ENCODE measurements at places on chromosomes 12 and 14. TPM values are rescaled to one million over a fixed set of nuclear protein-coding genes. Genes with fewer than 3 reads are reported as not detected.

GRCh38 chr12:52182384-52182783 is 9.4 kb downstream of the KRT80 start:
- no peak for DNase-seq

DNA sequence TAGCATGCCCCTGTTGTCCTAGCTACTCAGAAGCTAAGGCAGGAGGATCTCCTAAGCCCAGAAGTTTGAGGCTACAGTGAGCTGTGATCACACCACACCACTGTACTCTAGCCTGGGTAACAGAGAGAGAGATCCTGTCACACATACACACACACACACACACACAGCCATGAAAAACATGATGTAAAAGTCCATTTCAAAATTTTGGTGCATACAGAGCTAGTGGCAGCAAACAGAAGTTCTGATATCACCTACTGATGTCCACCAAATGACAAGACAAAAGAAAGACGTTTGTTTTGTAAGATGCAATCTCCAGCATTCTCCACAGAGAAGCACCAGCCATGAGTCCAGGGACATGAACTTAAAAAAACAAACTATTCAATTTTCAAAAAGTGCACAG is 15.9 kb downstream of the AREL1 start:
- no peak for DNase-seq

GRCh38 chr12:52628841-52629240 is 10.5 kb upstream of the KRT73 start:
- no peak for DNase-seq

DNA sequence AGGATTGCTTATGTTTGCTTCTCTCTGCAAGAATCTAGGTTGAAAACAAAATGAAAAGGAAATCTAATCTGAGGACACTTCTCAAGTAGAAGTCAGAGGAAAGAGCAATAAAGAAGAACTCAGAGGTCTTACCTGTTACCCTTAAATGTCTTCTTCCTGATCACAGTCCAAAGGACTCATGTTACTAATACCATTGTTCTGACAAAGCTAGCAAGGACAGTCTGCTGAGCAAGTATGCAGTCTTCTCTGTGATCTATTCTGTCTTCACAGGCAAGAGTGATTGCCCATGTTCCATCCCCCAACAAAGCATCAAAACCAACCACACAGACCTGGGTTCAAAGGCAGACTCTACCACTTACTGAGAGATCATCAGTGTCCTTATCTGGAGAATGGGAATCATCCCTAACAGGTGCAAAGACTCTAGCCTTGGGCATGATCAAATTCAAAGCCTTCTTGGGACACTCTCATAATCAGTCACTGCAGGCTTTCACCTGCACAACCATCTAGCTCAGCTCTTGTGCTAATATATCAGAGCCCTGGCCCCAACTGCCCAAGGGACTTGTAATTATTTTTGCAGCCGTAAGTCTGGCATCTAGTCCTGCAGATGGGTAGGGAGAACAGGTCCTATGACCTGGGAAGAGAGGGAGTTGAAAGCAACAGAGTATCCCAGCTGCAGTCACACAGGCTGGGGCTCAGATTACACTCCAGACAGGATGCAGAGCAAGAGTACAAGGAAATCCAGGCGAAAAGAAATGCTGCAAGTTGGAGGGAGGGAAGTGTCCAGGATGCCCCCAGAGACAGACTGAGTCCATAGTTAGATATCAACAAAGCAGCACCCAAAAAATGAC is 97.9 kb upstream of the NUDT4 start:
- no peak for DNase-seq

GRCh38 chr12:49133014-49133413 is 1.8 kb upstream of the TUBA1B start:
- DNase-seq = peak; percentile 11

GRCh38 chr14:79680087-79680486 is 531.2 kb downstream of the DIO2 start:
- DNase-seq = no peak

DNA sequence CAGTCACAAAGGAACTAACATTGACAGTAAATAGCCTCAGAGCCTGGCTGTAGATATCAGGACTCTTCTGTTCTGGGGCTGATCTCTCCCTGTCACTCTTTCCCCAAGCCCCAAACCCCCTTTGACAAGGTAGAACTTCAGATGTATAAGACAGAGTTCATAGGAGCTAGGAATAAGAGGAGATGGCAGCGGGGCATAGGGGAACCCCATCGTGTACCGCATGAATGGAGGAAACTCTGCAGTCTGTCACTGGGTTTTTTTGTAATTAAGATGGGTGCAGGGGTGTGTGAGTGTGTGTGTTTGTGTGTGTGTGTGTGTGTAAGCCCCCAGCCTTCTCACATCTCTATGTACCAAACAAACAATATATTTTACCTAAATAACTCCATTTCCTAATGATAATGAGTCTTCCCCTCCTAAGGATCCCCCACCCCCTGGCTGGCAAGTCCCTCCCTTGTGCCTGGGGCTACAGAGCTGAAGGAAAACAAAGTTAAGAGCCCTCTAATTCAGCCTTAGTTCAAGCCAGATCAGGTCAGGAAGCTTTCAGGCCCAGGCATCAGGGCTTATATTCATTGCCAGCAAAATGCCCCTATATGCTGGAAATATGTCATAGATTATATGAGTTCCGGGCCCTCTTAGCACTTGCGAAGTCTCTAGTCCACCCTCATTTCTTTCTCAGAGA is 9.1 kb upstream of the HOXC4 start:
- DNase-seq = no peak

DNA sequence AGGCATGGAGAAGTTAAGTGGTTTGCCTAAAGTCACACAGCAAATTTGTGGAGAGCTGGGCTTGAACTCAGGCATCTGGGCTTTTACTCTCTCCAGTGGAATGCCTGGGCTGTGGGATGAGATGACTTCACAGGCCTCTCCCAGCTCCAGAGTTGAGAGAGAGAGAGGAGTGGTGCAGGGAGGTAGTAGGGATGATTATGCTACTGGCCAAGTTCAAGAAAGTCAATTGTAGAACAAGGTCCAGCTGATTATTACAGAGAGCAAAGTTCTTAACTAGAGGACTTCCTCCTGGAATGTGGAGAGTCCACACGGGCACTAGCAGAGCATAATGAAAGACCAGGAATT is 769 bp upstream of the EMP1 start:
- DNase-seq = peak; percentile 67

- no peak for DNase-seq
Measured at GRCh38 chr14:56738020-56738419, 72.3 kb downstream of the OTX2 start.

DNA sequence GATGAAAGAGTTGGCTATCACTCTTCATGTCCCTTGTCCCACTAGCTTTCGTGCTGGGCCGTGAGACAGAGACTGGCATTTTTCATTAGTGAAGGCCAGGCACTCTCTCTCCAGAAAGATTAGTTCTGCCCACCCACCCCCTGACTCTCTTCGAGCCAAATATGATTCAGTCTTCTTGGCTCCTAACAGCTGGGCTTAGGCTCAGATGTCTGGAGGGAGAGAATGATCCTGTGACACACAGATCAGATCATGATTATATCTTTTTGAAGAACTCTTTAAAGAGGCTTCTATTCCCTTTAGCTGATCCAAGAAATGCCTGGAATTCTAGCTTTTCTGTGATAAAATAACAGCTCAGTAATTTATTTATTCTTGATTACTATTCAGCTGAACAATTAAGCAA is 5.2 kb upstream of the GNG2 start:
- no peak for DNase-seq

DNA sequence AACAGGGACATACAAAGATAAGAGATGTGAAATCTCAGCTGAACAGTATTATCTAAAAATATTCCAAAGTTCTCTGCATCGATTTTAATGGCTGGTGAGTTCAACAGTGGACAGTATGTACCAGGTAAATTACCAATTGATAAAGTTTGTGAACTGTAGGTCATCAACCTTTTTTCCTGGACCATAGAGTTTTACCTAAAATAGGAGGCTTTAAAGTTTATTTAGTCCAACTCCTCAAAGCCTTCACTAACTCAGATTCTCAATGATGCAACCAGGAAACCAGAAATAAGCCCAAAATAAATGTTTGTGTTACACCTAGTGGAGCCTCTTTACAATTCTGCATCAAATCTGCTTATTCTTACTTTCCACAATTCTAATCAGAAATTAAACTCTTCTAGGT is 205.8 kb downstream of the ANO6 start:
- DNase-seq = no peak

- no peak for DNase-seq
Measured at GRCh38 chr14:75395862-75396261, 32.0 kb upstream of the JDP2 start.

- DNase-seq = no peak
Measured at GRCh38 chr12:76340680-76341435, 7.4 kb downstream of the BBS10 start.

DNA sequence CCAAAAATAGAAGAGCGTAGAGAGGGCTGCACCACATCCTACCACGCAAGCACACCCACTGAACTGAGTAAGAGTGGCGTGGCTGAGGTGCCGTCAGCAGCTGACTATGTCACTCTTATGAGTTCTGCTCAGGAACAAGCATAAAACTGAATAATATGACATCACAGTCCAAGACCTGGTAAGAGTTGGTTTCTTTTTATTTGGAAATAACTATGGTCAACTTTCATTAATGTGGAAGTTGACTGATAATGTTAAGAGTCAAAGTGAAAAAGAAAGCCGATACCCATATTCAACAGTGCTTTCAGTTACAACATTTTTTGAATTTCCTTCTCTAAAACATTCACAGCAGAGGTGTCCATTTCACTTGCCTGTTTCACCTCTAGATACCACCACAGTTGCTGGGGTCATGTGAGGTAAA is 44.6 kb downstream of the GNS start:
- DNase-seq = no peak

GRCh38 chr14:34324363-34324795 is 137.7 kb downstream of the SPTSSA start:
- peak; percentile 57 for DNase-seq

- no peak for DNase-seq
Measured at GRCh38 chr12:57569858-57570257, 20.0 kb downstream of the KIF5A start.

- no peak for DNase-seq
Measured at GRCh38 chr14:64719601-64720000, 15.4 kb downstream of the PLEKHG3 start.

- DNase-seq = peak; percentile 46
Measured at GRCh38 chr14:68780358-68781160, 12.3 kb downstream of the ZFP36L1 start.

DNA sequence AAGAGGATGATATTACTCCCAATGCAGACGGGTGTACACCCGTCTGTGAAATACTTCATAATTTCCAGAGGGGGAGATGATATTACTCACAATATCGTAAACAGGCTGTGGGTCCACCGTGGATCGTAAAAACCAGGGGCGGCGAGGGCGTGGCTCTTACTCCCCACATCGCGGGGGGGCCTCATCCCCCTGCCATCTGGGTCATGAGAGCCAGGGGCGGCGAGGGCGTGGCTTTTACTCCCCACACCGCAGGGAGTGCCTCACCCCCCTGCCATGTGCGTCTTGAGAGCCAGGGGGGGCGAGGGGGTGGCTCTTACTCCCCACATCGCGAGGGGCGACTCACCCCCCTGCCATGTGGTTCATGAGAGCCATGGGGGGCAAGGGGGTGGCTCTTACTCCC is 86.2 kb upstream of the GNG2 start:
- DNase-seq = no peak

DNA sequence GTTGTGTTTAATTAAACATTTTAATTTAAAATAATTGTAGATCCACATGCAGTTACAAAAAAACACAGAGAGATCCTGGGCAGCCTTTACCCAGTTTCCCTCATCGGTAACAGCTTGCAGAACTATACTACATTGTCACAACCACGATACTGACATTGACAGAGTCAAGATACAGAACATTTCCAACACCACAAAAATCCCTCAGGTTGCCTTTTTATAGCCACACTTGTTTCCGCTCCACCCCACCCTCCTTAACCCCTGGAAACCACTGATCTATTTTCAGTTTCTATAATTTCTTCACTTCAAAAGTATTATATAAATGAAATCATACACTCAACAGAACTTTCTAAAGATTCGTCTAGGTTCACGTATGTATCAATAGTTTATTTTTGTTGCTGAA is 458.8 kb upstream of the SOX5 start:
- no peak for DNase-seq

DNA sequence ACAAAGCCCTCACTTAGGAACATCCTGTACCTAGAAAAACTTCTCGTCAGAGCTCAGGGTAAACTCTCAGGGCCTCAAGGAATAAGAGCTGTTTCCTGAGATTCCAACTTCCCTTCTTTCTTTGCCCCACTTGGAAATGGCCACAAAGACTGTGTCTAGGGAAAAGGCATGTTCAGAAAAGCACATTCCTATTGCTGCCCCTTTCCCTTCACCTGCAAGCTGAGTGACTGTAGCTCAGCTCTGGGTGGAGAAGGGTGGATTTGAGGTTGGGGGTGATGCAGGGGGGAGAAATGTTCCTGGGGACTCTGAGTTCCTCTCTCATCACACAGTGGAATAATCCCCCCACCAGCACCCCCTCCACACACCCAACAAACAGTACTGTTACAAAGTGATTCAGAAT is 6.8 kb downstream of the ENDOU start:
- no peak for DNase-seq

DNA sequence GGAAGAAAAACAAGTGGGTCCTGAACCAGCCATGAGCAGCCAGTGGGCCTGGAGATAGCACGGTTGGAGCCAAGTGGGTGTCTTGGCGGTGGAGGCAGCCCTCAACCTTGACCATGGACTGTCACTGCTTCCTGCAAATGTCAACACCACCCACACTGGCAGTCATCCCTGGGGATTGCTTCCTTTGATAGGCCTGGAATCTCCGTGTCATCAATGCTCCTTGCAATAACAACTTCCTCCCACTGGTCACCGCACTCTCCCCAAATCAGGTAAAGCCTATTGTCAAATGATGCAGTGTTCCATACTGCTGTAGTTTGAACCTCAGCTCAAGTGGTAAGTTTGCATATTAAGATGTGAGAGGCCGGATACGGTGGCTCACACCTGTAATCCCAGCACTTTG is 129.1 kb downstream of the NTF3 start:
- no peak for DNase-seq

- DNase-seq = peak; percentile 35
Measured at GRCh38 chr14:92880851-92881250, 42.1 kb upstream of the CHGA start.

GRCh38 chr14:50599700-50600444 is 39.9 kb downstream of the ATL1 start:
- DNase-seq = peak; percentile 60

The VDR gene
- total RNA-seq = 15.4 TPM

The UTP20 gene
- 8.0 TPM for total RNA-seq

The P2RX2 gene
- not detected for total RNA-seq

The ENTPD5 gene
- total RNA-seq = 11.3 TPM

The SPSB2 gene
- total RNA-seq = 20.2 TPM

The PLXNC1 gene
- total RNA-seq = 0.05 TPM

The CMA1 gene
- total RNA-seq = not detected

The NT5DC3 gene
- 9.0 TPM for total RNA-seq

The OR6C65 gene
- total RNA-seq = not detected

The RD3L gene
- total RNA-seq = not detected

The TRHDE gene
- total RNA-seq = not detected

The FGD6 gene
- total RNA-seq = 3.7 TPM

The CKB gene
- total RNA-seq = 513 TPM

The KMT2D gene
- total RNA-seq = 32.4 TPM

The WNT5B gene
- 0.08 TPM for total RNA-seq

All from HT-29 (cell line).